ENCODE measurements at places on chromosomes 16 and 17.

- no peak for DNase-seq
Observed at GRCh38 chr16:31201582-31202413, 762 bp downstream of the PYCARD start.

GRCh38 chr17:8314797-8315763 lies 5.0 kb downstream of the ARHGEF15 start:
- no peak for DNase-seq

DNA sequence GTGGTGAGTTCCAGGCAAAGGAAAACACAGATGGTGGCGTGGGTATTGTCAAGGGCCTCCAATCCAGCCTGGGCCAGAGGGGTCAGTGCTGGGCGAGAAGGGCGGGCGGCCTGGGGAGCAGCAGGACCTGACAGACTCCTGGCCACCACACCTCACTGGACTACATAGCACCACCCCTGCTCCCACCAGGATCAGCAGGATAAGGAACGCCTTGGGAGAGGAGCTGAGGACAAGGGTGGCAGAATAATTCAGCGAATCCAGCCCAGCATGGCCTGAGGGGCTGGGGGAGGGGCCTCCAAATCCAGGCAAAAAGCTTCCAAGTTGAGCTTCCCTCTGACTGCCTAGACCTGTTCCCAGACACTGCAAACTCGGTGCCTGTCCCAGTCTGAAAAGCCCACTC lies 6.5 kb downstream of the DLX4 start:
- DNase-seq: no peak

DNA sequence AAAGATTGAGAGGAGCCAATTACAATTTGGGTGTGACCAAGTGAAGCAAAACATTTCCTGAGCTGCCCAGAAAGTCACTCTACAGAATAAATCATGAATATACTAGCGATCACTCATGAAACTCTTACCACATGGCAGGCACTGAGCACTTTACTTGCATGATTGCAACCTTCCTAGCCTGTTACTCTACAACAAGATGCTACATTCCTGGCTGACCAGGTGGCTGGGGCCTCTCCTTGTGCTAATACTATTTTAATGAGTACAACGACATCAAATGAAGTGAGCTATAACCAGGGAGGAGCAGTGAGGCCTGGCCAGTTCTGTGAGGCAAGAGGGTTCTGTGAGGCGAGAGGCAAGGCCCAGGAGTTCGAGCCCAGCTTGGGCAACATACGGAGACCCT lies 75.2 kb downstream of the CPPED1 start:
- DNase-seq: no peak

DNA sequence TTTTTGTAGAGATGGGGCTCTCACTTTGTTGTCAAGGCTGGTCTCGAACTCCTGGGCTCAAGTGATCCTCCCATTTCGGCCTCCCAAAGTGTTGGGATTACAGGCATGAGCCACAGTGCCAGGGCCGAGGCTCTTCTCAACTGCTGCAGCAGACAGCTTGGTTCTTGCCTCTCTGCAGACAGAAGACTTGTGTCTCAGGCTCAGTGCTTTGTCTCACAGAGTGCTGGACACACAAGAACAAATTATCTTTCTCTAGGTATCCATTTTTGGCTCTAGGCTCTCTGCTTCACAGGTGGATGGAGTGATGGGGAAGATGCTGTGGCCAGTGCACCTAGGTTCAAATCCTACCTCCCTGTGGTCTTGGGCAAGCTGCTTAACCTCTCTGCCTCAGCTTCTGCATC lies 80.8 kb upstream of the RNU2-1 start:
- DNase-seq: no peak

- DNase-seq: no peak
Observed at GRCh38 chr16:53546988-53547391, 44.0 kb upstream of the AKTIP start.

DNA sequence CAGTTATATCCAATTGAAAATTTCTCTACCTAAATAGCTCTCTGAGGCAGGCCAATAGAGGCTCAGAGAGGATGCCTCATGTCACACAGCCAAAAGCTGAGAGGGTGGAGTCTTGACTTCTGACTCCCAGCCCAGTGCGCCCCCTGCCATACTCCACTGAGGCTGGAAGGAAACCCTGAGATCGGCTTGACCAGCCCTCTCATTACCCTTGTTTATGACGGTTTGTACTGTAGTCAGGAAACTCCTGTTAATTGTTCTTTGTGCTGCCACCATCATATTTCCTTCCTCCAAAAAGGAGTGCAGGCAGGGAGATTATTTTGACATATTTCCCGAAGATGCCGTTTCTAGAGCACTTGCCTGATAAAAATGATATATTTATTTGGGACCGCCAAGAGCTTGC lies 107.9 kb downstream of the AIPL1 start:
- DNase-seq: no peak

GRCh38 chr17:10585529-10585928 lies 36.1 kb upstream of the MYH2 start:
- DNase-seq: no peak

DNA sequence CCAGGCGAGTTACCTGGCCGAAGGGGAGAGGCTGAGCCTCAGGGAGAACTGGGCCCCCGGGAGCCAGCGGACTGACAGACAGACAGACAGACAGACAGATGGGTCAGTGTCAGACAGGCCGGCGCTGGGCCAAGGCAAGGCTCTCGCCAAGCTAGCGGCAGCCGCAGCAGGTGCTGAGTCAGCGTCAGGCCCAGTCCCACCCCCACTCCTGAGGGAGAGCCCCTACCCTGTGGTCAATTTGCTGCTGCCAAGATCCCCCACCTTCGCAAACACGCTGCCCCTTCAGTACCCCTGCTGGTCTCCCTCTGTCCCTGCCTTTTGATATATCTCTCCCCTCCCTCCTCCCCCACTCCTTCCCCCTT lies 1.5 kb downstream of the FGF11 start:
- DNase-seq: no peak

DNA sequence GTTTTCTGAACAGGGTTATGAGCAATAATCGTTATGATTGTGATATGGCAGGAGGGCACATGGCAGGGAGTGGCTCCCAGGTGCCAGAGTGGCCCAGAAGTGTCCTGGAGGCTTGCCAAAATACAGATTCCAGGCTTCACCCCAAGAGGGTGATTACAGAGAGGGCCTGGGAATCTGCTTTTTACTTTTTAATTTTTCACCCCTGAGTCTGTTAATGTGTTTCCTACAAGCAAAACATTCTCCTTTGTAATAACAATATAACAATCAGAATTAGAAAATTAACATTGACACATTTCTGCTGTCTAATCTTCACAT lies 212.4 kb downstream of the SNX29 start:
- no peak for DNase-seq

DNA sequence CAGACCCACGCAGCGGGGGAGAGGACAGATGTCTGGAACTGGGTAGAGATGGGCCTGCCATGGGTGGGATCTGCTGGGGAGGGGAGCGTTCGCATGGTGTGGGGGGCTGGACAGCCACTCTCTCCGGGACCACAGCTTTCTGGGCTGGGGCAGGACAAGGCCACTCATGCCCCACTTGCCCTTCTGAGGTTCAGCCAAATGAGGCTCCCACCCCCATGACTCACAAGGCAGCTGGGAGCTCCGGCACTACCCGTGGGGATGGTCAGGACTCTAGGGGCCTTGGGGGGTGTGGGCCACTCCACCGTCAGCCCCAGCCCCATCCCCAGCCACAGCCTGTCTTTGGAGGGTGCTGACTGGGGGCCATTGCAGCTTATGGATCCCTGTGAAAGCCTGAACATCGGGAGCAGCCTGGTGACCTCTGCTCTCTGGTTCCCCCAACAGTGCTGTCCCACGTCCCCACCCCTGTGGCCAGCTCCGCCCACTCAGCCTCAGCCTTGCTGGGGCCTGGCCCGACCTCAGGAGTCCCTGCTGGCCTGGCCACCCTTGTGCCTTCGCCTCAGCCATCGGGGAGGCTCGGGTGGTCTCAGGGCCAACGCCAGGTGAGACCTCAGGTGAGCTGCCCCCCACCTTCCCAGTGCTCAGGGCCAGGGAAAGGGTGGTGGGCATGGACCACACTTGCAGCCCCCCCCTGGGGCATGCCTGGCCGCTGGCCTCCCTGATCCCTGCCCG lies 4.7 kb upstream of the CDH15 start:
- DNase-seq: no peak

GRCh38 chr16:70687102-70687511 lies 1.3 kb upstream of the MTSS2 start:
- no peak for DNase-seq

DNA sequence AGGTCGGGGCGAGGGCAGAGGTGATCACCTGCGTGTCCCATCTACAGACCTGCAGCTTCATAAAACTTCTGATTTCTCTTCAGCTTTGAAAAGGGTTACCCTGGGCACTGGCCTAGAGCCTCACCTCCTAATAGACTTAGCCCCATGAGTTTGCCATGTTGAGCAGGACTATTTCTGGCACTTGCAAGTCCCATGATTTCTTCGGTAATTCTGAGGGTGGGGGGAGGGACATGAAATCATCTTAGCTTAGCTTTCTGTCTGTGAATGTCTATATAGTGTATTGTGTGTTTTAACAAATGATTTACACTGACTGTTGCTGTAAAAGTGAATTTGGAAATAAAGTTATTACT lies 28.9 kb downstream of the STH start:
- no peak for DNase-seq

DNA sequence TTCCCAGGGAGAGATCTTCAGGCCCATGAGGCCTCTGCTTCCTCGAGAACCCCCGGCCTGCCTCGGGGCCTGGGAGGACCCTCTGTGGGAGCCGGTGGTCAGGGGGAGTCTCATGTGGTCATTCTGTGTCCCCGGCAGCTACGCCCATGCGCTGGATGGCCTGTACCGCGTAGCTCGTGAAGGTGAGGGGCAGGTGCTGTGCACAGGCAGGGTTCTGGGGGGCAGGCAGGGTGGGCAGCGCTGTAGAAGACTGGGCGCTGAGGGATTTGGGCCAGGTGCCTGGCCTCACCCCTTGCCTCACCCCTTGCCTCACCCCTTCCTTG lies 4.6 kb downstream of the SLC25A10 start:
- no peak for DNase-seq

DNA sequence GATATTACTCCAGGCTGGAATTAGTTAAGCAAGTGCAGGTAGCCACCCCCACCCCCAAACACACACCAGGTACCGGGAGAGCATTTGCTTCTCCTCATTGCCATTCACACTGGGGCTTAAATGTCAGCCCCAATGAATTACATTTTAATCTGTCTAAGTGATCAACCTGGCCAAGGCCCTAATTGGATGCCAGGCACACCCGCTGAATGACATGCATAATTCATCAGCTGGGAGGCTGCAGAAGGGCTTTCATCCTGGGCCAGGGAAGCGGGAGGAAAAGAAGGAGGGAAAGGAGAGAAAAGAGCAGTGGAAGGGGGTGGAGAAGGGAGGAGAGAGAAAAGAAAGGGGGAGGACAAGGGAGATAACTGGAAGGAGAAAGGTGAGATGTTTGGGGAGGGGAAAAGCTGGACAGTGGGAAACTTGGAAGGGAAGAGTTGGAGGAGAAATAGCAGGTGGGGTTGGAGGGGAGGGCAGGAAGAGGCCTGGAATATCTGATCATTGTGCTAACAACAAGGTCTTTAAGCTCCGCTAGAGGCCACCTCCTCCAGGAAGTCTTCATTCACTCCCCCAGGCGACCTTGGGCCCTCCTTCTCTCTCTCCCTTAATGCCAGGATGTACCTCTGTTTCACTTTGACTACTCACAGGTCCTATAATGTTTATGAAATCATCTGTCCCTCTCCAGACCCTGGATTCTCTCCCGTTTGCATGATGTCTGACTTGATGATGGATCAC lies 40.1 kb upstream of the CES5A start:
- DNase-seq: no peak

DNA sequence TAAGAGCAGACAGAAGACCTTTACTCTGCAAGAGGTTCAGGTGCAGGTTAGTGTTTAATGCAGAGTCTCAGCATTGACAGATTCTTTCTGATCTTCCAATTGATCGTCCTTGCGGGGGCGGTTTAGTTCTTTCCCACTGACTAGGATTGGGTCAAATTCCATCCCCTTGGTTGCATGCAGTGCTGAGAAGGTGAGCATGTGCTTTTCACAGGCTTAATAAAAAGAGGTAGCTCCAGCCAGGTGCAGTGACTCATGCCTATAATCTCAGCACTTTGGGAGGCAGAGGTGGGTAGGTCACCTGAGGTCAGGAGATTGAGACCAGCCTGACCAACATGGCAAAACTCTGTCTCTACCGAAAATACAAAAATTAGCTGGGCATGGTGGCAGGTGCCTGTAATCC lies 7.5 kb upstream of the ITGAD start:
- DNase-seq: no peak

DNA sequence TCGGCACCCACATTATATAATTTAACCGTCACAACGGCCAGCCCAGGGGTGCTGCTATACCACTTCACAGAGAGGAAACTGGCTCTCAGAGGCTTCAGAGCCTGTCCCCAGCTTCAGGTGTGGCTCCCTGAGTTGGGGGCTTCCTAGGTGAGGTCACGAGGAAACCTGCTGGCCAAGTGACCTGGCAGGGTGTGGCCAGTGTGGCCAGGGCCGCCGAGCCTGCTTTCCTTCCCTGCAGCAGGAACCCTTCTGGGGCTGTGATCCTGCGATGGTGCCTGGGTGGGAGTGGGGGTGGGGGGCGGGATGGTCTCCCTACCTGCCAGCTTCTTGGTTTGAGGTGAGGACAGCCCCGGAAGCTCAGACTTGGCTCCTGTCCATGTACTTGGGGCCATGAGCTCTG lies 39.9 kb downstream of the ADCY7 start:
- no peak for DNase-seq

- DNase-seq: no peak
Observed at GRCh38 chr17:58315750-58316149, 12.8 kb downstream of the TSPOAP1 start.

DNA sequence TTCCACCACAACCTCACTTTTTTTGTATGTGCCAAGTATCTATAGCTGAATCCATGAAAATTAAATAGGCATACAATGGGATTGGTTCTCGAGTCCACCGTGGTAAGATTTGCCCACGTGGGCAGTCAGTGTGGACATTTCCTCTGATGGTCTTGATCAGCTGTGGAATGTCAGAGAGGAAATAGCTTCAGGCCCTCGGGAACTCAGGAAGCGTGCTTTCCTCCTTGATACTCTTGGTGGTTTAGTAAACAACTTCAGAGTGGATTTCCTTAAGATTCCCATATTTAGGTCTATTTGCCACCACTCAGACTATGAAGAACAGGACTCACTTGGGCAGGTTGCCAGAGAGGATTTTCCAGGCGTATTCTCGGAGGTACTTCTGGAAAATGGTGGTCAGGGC lies 152.5 kb downstream of the VPS53 start:
- DNase-seq: no peak

GRCh38 chr17:6870841-6871240 lies 39.3 kb upstream of the TEKT1 start:
- DNase-seq: no peak

DNA sequence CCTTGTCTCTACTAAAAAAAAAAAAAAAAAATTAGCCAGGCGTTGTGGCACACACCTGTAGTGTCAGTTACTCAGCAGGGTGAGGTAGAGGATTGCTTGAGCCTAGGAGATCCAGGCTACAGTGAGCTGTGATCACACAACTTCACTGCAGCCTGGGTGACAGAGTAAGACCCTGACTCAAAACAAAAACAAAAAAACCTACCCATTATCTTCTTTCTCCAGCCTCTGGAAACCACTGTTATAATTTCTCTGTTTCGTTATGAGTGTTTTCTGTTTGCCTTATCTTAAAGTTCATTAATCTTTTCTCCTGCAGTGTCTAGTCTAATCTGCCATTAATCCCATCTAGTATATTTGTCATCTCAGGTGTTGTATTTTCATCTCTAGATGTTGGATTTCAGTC lies 18.6 kb upstream of the CLTC start:
- no peak for DNase-seq
